Fibroblast of villous mesenchyme (primary cell): ENCODE measurements at places on chromosomes 11 and 22.

- DNase-seq: no peak
These were observed 7.2 kb upstream of the HBD start for GRCh38 chr11:5241458-5241857.

DNA sequence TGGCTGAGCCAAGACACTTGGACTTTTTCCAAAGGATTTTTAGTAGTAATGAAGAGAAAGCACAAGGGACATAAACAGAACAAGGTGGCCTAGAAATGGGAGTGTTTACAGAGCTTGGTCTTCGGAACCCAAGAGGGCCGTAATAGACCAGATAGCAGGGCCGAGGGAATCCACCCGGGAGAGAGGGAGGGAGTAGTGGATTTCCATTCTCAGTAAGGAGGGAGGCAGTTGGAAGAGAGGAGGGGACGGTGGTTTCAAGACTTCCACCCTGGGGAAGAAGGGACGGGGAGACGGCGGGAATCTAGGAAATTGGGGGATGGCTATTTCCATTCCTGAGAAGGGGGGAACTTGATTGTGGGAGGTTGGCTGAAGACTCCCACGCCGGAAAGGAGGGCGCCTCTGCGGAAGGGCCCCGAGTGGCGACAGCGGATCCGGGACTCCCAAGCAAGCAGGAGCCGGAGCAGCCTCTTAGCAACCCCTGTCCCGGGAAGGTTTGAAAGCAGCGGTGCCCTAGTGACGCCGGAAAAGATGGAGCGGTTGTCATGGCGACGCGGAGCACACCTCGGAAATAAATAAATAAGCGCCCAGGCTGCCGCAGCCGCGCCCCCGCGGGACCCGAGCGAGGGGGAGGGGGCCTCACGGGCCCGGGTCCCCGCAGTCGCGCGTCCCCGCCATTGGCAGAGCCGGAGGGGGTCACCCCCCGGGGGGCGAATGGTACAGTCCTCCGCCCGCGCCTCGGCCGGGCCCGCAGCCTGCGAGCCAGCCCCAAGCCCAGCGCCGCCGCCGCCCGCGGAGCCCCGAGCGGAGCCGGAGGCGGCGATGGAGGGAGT lies 31.6 kb downstream of the EIF3F start:
- peak; percentile 62 for DNase-seq

- DNase-seq: no peak
These were observed 161.1 kb upstream of the CADM1 start for GRCh38 chr11:115665175-115665821.

GRCh38 chr11:77505956-77506355 lies 32.1 kb upstream of the PAK1 start:
- no peak for DNase-seq

DNA sequence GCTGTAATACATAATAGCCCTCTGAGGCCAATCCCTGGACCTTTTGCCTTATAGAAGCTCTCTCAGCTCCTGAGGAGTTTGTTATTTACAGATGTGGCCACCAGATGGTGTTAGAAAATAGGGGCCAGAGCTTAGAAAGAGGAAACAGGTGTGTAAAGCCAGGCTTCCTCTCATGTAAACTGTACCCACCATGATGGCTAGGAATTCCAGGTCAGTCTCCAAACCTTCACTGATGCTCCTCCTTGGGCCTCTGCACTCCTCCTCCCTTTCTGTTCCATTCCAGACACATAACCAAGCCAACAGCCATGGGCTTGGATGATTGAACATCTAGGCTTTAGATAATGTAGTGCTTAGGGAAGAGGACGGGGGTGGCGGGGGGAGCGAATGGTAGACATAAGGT lies 39.7 kb downstream of the USP35 start:
- peak; percentile 70 for DNase-seq

- no peak for DNase-seq
These were observed 79.9 kb downstream of the OSBP2 start for GRCh38 chr22:30774566-30774965.

- no peak for DNase-seq
These were observed 12.7 kb downstream of the RPL3 start for GRCh38 chr22:39306456-39307361.

- DNase-seq: no peak
These were observed 14.9 kb upstream of the MIEF1 start for GRCh38 chr22:39486951-39487825.

DNA sequence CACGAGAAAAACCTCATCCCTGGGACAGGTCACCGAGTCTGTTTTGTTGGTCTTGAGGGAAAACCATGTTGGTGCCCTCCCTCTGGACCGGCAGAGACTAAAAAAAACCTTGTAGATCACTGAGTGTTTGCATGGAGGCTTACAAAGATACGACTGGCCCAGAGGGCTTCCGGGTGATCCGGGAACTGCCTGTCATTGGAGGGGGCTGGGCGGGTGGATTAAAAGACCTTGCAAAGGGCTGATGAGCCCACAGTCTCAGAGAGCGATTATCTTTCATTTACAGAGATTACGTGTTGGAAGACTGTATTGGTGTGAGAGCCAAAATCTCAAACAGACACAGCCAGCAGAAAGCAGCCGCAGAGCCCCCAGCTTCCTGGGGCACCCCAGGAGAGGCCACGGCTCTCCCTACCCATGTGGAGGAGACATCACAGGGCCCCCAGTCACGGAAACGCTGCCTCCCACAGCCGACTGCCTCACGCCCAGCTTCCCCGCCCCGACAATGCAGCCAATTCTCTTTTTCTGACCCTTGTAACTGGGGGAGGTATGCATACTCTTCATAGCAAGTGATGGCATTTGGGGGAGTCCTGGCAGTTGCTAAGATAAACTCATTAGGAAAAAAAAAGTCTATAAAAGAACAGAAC lies 426.4 kb downstream of the CTTN start:
- no peak for DNase-seq

GRCh38 chr11:134838708-134839107 lies 426.7 kb upstream of the B3GAT1 start:
- DNase-seq: no peak

GRCh38 chr11:134373591-134374052 lies 38.4 kb downstream of the B3GAT1 start:
- no peak for DNase-seq

- DNase-seq: peak; percentile 3
These were observed 4.0 kb downstream of the OR51E1 start for GRCh38 chr11:4647766-4648165.

DNA sequence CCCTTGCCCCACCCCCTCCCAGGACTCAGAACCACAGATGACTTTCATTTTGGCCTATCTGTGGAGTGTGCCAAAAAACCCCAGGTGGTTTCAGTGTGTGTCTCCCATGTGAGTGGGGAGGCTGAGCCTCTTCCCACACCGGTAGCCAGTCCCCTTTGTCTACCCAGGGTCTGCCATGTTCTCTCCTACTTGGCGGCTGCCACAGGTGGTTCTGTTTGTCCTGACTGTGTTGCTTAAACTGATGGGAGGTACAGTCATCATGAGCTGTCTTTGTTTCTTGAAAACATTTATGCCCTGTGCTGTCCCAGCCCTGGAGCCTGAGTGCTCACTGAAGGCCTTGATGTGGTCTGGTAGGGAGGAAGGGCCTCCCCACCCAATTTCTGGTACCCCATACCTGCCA lies 39.7 kb upstream of the SUSD2 start:
- DNase-seq: peak; percentile 22

GRCh38 chr22:36360871-36361383 lies 26.8 kb downstream of the MYH9 start:
- DNase-seq: peak; percentile 84

GRCh38 chr11:96373826-96374225 lies 15.9 kb downstream of the CCDC82 start:
- no peak for DNase-seq

GRCh38 chr11:126607374-126607773 lies 251.9 kb downstream of the ST3GAL4 start:
- peak; percentile 33 for DNase-seq

GRCh38 chr11:78244546-78245255 lies 56.0 kb downstream of the USP35 start:
- peak; percentile 62 for DNase-seq

- no peak for DNase-seq
These were observed 112.1 kb upstream of the BDNF start for GRCh38 chr11:27812341-27812740.

DNA sequence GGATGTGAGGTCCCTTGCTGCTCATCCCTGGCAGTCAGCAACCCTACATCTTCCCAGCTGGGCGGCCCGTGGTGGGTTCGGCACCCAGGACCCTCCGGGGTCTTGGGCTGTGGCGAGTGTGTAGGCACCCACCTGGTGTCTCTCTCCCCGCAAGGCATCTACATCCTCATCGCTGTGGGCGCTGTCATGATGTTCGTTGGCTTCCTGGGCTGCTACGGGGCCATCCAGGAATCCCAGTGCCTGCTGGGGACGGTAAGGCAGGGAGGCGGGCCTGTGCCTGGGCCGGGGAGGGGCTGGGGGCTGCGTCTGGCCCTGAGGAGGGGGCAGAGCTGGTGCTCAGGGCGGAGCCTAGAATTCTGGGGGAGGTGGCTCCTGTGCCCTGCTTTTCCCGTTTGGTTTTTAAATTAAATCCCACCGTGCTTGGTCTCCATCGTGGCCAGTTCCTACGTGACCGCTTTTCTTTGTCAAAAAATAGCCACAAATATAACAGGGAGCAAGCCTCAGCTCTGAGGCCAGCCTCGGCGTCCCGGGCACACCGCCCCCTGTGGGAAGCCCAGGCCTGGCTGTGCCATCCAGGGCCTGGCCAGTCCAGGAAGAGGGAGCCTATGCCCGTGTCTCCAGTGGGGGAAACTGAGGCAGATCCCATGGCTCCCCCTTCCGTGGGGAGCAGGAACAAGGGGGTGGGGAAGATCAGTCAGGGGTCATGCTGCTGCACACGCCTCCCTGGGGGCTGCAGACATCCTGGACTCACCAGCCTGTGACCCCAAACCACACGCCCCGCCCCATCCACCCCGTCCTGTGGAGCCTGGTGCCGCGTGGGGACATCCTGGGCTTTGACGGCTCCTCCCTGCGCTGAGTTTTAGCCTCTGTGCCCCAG lies 6.4 kb upstream of the TSSC4 start:
- DNase-seq: no peak

DNA sequence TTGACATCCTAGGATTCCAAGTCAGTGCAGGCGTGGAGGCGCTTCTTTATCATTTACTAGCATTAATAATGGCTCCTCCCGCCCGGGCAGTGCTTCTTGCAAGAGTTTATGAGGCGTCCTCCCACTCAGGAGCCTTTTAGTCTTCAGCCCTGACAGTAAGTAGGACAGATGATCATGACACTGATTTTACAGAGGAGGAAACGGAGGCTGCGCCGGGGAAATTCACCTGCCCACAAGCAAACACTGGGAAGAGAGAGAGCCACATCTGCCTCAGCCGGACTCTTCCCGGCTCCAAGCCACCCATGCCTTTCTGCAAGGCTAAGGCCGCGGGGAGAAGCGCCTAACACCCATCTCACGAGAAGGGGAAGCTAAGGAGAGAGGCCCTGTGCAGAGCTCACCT lies 35.9 kb downstream of the KIAA0930 start:
- no peak for DNase-seq

DNA sequence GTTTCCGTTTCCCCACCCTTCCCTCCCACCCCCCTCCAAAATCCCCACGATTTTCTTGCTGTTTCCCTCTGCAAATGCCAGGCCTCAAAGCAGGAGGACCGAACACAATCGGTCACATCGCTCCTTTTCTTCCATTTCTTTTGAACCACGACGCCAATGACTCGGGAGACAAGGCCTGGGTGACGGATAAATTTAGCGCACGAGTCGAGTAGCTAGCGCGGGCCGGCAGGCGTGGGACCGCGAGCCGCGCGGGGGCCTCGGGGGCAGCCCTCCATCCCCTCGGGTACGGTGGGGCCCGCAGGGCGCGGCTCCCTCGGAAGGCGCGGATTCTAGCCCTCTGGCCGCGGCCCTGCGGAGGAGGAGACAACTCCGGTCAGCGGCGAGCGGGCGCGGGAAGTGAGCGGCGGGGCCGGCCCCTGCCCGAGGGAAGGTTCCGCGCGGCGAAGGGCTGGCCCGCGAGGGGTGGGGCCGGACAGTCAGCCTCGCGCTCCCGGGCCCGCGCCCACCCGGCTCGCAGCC lies 414 bp downstream of the JOSD1 start:
- DNase-seq: peak; percentile 69

DNA sequence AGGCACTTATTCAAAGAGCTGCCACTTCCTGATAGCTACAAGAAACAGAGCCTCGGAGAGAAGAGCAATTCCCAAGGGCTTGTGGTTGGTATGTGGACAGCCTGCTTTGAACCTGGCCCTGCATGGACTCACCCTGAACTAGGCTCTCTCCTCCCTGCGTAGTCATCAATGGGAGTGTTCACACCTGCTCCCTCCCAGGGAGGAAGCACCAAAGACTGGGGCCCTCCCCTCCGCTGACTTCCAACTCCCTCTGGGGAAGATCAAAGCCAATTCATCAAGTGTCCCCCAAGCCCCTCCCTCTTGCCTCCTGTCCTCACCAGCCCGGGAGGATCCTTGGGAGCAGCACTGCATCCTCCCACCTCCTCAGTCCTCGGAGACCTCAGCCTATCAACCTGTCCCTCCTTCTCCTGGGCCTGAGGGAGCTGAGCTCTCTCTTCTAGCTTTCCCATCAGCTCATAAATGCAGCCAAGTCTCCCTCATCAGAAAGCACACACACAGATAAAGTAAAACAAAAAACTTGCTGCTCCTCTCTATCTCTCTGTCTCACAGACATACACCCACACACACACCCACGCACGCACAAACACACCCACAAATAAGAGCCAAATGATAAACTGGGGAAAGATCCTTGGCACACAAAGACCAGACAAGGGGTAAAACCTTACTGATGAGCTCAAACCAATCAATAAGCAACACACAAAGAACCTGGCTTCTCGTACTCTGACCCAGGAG lies 3.3 kb downstream of the A4GALT start:
- DNase-seq: peak; percentile 36

GRCh38 chr22:49451070-49451840 lies 376.4 kb downstream of the BRD1 start:
- no peak for DNase-seq

DNA sequence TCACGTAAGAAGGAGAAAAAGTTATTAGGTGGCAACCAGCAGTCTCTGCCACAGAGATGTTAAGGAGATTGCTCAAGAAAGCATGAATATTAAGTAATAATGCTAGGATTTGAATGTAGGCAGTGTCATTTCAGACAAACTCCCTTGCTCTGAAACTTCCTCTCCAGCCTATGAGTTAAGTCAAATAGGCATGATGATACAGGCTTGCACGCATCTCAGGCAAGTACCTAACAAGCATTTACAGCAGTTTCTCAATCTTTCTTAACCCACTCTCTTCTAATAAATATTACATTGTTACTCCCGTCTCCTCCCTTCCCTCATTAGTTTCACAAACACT lies 72.7 kb downstream of the RAB38 start:
- DNase-seq: peak; percentile 22

DNA sequence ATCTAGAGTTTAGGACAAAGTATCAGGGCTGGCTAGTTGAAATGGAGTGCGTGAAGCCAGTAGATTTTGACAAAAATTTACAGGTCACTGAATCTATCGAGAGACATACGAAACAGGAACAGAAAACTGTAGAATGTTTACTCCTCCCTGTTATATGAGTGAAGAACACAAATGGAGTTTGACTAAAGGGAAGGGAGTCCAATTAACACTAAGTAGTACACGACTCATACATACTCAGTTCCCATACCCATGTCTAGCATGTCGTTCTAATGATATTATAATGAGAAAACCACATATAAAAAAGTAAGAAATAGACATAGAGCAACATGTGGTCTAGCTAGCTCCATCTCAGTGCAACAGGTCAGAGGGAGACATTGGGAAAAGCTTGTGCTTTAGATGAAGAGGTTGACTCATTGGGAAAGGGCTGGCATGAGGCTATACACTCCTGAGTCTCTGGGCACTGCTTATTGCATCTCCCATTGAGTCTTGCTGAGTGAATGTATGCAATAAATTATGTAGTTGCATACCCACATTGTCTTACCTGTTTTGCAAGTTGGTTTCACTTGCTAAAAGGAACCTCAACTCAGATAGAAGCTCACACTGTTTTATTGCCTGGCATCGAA lies 43.5 kb downstream of the CD44 start:
- DNase-seq: no peak

- peak; percentile 25 for DNase-seq
These were observed 108.3 kb downstream of the CHST1 start for GRCh38 chr11:45556851-45557707.
